ENCODE measurements at places on chromosomes 2 and 18. TPM values are rescaled to one million over a fixed set of nuclear protein-coding genes. Genes with fewer than 3 reads are reported as not detected.

RNF152 gene
- 7.9 TPM for total RNA-seq

DNA sequence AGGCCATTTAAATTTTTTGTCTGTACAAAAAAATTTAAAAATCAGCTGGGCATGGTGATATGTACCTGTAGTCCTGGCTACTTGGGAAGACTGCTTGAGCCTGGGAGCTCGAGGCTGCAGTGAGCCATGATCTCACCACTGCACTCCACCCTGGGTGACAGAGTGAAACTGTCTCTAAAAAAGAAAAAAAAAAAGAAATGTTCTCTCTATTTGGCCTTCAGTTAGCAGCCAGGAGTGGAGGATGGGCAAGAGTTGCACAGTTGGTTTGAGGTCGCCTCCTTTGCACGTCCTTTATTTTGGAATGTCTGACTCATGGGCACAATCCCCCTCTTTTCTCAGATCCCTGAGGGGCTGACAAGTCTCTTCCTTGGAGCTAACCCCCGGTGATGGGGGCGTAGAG is 26.3 kb downstream of the ITM2C start:
- no peak overlapping the region for H3K27ac ChIP-seq
- H3K4me1 ChIP-seq = peaks cover 7% of the 10 kb centered on the region
- H3K4me3 ChIP-seq = no peak overlapping the region
- no peak for DNase-seq
- H3K27me3 ChIP-seq = no peaks in the 10 kb centered on the region
- H3K36me3 ChIP-seq = no peaks in the 10 kb centered on the region

CYP27C1 gene
- total RNA-seq = 3.0 TPM

SULT1C4 gene
- total RNA-seq = 2.1 TPM

C2orf72 gene
- total RNA-seq = 1.3 TPM

DNA sequence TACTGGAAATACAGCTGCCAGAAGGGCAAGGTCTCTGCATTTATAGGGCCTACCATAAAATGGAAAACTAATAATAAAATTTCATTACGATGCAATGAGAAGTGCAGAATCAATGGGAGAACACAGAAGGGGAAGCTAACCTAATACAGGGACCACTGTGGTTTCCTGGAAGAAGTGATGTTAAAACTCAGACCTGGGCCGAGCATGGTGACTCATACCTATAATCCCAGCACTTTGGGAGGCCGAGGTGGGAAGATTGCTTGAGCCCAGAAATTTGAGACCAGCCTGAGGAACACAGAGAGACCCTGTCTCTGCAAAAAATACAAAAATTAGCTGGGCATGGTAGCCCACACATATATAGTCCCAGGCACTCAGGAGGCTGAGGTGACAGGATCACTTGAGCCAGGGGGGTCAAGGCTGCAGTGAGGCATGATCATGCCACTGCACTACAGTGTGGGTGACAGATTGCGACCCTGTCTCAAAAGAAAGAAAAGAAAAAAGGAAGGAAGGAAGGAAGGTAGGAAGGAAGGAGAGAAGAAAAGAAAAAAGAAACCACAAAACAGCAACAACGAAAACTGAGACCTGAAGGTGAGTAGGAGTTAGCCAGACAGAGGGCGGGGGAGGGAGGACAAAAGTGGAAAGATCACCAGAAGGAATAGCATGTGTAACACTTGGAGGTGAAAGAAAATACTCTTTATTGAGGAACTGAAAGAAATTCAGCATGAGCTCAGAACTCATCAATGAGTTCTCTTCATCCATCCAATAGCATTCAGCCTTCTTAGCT is 58.3 kb upstream of the DTNA start:
- no peaks in the 10 kb centered on the region for H3K27me3 ChIP-seq
- no peak for DNase-seq

DNA sequence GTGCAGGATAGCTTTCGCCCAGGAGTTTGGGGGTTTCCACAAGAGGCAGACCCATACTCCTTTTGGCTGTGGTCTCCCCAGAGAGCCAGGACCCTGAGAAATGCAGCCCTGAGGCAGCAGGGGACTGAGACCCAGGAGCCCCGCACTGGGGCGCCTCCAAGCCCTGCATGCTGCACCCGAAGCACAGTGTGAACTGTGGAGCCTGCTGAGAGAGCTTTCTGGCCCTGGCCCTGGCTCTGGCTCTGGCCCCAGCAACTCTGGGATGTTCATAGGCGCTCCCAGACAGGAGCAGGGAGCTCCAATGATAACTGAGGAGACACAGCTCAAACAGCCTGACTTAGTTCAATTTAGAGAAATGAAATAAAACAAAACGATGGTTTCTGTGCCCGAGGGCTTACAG is 96.4 kb upstream of the TEX51 start:
- no peak overlapping the region for H3K4me3 ChIP-seq
- H3K27ac ChIP-seq = no peak overlapping the region
- peaks cover 10% of the 10 kb centered on the region for H3K4me1 ChIP-seq
- no peak for DNase-seq
- no peaks in the 10 kb centered on the region for H3K27me3 ChIP-seq
- H3K36me3 ChIP-seq = no peaks in the 10 kb centered on the region

THAP4 gene
- 81.6 TPM for total RNA-seq

DNA sequence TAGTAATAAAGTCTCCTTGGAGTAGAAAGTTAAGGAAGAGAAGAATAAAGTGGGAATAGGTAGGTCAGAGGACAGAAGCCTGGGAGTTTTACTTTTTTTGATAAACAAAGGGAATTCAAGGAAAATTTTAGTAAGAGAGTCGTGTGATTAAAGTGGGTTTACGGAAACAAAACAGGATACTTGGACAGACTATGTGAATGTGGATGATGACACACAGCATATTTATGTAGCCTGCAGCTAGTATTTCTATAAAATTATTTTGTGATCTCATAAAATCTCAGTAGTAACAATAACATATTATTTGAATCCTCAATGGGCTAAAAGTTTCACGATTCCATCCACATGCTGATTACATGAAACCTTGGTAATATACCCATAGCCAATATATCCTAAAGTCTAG is 450.7 kb upstream of the PIK3C3 start:
- no peaks in the 10 kb centered on the region for H3K27me3 ChIP-seq
- H3K4me1 ChIP-seq = no peaks in the 10 kb centered on the region

GRCh38 chr18:75677696-75678455 is 250.4 kb upstream of the SMIM21 start:
- H3K4me1 ChIP-seq = no peaks in the 10 kb centered on the region
- H3K27me3 ChIP-seq = no peaks in the 10 kb centered on the region
- no peak overlapping the region for H3K27ac ChIP-seq
- no peak overlapping the region for H3K4me3 ChIP-seq
- DNase-seq = no peak

DNA sequence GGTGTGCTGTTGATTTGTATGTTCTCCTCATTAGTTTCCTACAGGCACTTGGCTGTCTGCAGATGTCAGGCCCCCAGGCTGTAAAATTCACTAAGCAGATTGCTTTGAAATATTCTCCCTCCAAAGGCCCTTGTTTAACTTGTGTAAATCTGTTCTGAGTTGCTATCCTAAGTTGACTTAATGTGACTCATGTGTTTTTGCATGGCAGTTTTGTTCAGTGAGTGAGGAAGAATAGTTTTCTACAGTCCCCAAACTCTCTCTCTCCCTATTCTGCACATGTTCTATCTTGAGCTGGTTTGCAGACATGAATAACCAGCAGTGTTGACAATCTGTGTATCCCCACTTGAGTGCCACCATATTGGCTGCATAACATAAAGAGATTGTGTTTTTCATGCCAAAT is 1005.4 kb upstream of the DDX18 start:
- H3K4me3 ChIP-seq = no peak overlapping the region
- no peaks in the 10 kb centered on the region for H3K36me3 ChIP-seq
- H3K27ac ChIP-seq = no peak overlapping the region
- H3K27me3 ChIP-seq = no peaks in the 10 kb centered on the region
- no peak for DNase-seq
- no peaks in the 10 kb centered on the region for H3K4me1 ChIP-seq

DNA sequence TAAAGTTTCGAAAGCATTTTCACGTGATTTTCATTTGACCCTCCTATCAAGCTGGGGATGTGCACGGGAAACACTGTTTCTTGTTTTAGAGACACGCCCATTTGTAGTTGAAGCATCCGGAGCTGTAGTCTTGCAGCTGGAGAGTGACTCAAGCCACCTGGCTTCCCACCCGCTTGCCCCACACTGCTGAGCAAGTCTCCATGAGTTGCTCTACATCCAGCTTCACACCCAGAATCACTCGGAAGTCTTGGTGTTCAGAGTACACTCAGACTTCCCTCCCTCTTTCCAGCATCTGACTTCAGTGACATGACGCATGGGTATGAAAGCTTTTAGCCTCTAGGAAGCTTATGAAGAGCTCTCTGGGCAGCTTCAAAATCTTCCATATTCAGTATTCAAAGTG is 262.4 kb downstream of the NBAS start:
- no peaks in the 10 kb centered on the region for H3K27me3 ChIP-seq
- H3K4me3 ChIP-seq = no peak overlapping the region
- H3K27ac ChIP-seq = no peak overlapping the region
- no peaks in the 10 kb centered on the region for H3K4me1 ChIP-seq
- no peaks in the 10 kb centered on the region for H3K36me3 ChIP-seq

GRCh38 chr2:190477661-190478454 is 56.7 kb downstream of the NEMP2 start:
- no peaks in the 10 kb centered on the region for H3K4me1 ChIP-seq
- no peaks in the 10 kb centered on the region for H3K36me3 ChIP-seq
- H3K27me3 ChIP-seq = no peaks in the 10 kb centered on the region
- H3K4me3 ChIP-seq = no peak overlapping the region
- no peak for DNase-seq
- no peak overlapping the region for H3K27ac ChIP-seq

DNA sequence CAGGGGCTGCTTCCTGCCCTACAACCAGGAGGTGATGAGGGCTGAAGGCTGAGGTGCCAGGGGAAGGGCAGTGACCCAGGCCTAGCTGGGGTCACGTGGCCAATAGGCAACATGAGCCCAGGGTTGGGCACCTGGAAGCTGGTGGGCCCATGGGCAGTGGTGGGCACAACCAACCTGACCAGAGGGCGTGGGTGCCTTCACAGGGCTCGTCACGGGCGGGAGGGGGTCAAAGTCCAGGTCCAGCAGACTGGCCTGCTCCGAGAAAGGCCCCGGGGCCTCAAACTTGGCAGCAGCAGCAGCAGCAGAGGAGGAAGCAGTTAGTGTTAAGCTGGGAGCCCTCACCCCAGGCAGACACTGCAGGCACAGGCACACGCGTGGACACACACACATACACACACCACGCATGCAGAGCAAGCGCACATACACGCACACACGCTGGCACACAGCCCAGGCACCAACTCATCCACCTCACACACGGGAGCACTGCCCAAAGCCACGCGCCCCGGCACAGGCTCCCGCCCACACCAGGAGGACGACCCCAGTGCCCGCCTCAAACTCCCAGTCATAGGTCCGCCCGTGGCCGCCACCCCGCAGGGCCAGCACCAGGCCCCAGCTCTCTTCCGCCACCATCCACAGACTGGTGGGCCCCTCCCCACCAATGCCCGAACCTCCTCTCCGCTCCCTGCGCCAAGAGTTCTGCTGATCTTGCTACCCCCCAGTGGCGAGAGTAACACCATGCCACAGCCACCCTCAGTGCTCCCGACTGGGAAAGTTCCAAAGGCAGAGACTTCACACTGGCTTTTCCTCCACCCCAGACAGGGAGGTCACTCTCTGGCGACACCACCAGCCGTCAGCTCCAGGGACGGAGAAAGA is 53.0 kb downstream of the BIN1 start:
- no peak overlapping the region for H3K4me3 ChIP-seq
- no peak overlapping the region for H3K27ac ChIP-seq
- H3K36me3 ChIP-seq = no peaks in the 10 kb centered on the region
- DNase-seq = no peak

DNA sequence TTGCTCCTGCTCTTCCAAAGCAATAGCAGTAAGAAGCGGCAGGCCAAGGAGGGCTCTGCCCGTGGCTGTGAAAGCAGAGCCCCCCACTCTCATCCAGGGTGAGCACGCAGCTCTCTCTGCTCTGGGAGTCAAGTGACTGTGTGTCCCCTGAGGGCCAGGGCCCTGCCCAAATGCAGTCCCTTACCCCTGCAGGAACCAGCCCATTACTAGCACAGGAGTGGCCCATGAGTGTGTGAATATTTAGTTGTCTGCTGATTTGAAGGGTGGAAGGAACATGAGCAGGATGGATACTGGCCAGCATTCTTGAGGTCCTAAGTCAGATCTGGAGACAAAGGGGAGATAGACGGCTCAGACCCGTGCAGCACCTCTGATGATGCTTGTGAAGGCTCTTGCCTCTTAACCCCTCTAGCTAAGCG is 69.7 kb upstream of the FOSL2 start:
- no peaks in the 10 kb centered on the region for H3K36me3 ChIP-seq
- no peak for DNase-seq
- H3K4me3 ChIP-seq = no peak overlapping the region
- no peaks in the 10 kb centered on the region for H3K27me3 ChIP-seq
- H3K4me1 ChIP-seq = peaks cover 21% of the 10 kb centered on the region
